SW480 (cell line): ENCODE measurements at places on chromosomes 2 and 18.

GRCh38 chr2:157178874-157179273, 78.6 kb upstream of the GALNT5 start:
- DNase-seq, result no peak

DNA sequence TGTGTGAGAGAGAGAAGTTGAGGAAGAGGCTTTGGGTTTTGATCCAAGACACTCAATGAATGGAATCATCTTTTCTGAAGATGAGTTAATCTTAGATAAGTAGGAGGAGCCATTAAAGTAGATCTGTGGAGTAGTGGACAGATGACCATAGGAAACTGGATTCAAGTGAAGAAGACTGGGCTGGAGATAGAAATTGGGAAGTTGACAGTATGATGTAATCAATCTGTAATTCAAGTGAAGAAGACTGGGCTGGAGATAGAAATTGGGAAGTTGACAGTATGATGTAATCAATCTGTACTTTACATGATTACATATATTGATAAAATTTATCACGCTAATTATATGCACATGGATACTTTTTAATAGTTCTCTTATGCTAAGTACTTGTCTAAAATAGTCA, 92.8 kb downstream of the PHLPP1 start:
- DNase-seq, result no peak

DNA sequence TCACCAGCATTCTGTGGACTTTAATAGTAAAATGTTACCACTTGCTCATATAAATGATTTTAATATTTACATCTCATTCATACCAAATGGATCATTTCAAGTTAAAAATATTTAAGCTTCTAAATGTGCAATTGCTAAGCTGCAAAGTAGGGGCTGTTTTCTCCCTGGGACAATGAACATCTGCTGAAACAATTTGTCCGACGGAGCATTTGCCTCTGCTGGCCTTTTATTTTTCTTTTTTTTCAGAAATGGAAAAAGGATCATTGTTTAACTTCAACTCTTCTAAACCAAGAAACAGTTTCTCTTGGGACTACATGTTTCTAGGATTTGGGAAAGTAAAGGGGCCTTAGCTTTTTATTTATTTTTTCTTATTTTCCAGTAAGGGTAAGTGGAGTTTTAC, 43.8 kb upstream of the ITPRID2 start:
- no peak for DNase-seq

- DNase-seq, result no peak
Observed at GRCh38 chr18:37398248-37398920, 167.2 kb downstream of the CELF4 start.

- peak; percentile 53 for DNase-seq
Observed at GRCh38 chr2:27123302-27124150, at the start of gene ABHD1. ABHD1 (plus strand) TSS chr2:27123815; CDS start chr2:27123949, 134 bp downstream.

DNA sequence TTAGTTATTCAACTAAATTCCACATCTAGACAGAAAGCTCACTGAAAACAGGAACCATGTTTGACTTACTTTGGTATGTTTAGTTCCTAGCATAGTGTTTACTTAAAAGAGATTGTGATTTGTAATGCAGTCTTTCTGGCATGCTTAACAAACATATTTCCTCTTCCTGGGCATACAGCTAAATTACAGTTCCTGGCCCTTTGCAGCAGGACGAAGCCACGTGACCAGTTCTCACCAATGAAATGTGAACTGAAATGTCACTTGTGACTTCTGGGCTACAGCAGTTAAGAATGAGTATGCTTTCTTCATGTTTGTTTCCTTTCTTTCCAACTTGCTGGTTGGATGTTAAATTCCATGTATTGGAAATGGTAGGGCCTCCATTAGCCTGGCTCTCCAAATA, 330.5 kb downstream of the FIGN start:
- DNase-seq, result no peak

GRCh38 chr2:176118601-176119339, 2.2 kb downstream of the HOXD10 start:
- DNase-seq, result peak; percentile 52

DNA sequence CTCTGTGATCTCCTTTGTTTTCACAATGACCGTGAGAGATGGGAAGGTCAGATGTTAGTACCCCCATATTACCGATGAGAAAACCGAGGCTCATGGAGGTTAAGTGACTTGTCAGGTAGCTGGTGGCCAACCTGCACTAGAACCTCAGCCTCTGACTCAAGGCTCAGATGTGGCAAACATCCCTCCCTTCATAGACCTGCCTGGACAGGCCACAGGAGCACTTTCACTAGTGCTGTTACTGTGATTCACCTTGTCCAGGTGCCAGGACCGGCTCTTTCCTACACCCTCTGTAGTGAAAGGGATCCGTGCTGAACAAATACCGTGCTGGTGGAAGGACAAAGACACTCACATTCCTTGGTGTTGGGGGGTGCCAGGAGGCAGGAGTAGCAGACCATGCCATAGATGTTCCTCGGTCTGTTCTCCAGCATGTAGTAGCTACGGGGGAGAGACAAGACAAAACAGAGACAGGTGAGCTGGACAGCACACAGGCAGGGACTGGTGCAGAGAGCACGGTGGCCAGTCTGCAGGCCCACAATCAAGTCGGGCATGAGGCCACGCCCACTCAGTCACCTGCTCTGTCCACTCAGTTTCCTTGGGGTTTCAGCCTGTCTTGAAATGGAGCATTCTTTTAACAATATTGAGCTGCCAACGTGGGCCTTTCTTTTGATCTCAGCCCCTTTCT, 65.9 kb downstream of the EDAR start:
- DNase-seq, result peak; percentile 43

- DNase-seq, result no peak
Observed at GRCh38 chr2:233686928-233687327, 5.2 kb downstream of the UGT1A7 start.

GRCh38 chr2:149568138-149568537, 19.4 kb downstream of the MMADHC start:
- no peak for DNase-seq

- peak; percentile 39 for DNase-seq
Observed at GRCh38 chr2:96554293-96555145, 18.0 kb downstream of the ARID5A start.

GRCh38 chr18:72375618-72376017, 168.5 kb downstream of the CBLN2 start:
- peak; percentile 1 for DNase-seq

GRCh38 chr2:216075510-216076485, 5.8 kb downstream of the PECR start:
- DNase-seq, result no peak

GRCh38 chr2:102888514-102888913, 126.7 kb downstream of the TMEM182 start:
- DNase-seq, result no peak

- no peak for DNase-seq
Observed at GRCh38 chr18:78364388-78364960, 615.1 kb upstream of the SALL3 start.

DNA sequence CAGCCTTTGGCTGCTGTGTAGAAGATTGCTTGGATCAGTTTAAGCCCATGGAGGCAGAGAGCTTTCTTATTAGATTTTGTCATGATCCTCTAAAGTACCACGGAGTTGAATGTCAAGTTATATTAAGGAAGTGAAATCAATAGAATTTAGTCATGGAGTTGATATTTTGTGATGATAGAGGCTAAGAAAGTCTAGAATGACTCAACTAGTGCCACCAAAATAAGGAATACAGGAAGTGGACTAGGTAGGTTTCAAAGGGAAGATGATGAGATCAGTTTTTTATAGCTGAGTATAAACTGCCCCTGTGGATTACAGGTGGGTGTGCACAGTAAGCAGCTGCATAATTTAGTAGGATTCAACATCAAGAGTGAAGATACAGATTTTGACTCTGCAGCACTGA, 25.2 kb downstream of the FBXO36 start:
- no peak for DNase-seq

DNA sequence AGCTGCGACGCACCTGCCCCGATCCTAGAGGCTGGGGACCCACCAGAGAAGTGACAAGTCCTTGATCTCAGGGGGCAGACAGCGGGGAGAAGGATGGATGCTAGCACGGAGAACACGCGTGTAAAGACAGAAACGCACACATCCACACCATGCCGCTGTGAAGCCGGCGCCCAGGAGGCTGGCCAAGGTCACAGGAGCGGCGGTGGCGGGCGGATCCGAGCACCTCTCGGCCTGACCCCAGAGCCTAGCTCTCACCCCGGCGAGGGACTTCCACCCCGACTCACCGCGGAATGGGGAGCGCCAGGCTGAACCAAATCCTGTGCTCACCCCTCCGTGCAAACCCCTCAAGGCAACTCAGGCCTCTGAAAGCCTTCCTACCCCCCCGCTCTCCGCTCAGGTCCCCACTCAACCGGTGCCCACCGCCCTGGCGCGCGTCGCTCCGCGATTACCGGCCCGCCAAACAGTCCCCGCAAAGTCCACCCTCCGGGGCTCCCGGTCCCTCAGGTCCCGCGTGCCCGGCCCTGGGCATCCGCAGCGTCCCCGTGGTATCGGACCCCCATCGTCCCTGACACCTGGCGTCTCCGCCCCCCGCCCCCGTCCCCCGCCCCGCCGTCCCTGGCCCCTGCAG, 460 bp upstream of the LRRFIP1 start:
- DNase-seq, result no peak

GRCh38 chr2:236642584-236643291, 73.1 kb downstream of the ACKR3 start:
- peak; percentile 69 for DNase-seq

GRCh38 chr2:59889305-59889704, 664.1 kb downstream of the BCL11A start:
- DNase-seq, result no peak

- DNase-seq, result no peak
Observed at GRCh38 chr2:180367815-180368214, 360.7 kb upstream of the CWC22 start.

DNA sequence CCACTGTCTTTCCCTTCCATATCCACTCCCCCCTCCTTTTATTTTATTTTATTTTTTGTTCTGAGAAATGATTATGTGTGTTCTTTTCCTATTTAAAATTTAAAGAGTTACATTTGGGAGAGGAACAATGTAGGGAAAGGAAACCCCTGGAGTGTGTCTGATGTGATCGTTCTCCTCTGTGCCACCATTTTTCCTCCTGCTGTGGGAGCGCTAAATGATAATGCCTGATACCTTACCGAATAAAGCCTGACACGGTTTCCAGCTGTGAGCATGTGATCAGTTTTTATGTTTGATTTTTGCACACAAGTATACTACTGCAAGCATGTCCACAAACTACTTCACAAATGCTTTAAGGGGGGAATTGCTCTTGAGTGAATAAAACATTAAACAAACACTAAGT, 317.8 kb upstream of the FANCL start:
- no peak for DNase-seq

GRCh38 chr2:51995293-51995692, 963.4 kb upstream of the NRXN1 start:
- DNase-seq, result no peak

DNA sequence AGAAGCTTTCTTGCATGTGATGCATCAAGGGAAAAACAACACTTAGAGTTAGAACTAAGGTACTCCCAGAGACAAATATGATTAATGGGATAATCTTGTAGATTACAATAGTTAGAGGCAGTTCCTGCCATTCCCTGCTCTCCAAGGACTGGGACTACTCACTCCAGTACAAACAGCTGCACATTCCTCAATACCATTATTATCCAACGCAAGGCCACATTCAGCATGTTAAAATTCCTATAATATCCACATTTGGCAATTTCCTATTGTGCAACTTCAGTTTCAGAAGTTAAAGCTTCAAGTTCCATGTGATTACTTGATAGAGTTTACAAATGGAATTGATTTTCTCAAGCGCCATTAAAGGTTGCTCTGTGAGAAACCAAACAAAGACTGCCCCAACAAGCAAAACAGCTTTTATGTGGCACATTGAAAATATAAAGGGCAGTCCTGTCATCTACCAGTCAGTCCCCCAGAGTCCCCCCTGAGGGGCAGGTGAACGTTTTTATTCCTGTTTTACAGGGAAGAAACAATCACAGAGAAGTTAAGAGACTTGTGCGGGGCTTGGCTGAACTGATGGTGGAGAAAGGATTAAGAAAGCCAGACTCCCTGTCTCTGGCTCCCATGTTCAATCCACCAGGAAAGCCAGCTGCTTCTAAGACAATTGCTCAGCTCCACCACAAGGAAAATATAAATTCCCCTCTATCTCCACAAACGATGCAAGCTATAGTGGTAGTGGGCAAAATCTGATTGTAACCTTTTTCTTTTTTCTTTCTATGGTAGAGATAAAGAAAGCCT, 72.6 kb downstream of the TXNL1 start:
- DNase-seq, result no peak

DNA sequence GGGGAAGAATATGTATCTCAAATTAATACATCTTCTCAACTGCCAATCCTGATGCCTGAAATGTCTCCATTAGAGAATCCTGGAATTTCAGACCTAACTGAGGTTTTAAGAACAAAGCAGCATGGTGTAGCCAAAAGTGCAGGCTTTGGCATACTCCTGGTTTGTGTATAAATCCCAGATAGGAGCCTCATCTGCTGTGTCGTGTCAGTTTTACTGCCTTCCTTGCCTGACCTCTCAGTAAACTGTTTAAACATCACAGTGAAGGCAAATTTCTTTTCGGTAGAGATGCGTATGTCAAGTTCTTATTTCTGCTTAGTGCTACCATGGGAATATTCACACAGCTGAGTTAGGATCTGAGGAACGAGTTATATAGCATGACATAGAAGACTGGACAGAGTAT, 7.3 kb downstream of the SCG2 start:
- DNase-seq, result no peak

DNA sequence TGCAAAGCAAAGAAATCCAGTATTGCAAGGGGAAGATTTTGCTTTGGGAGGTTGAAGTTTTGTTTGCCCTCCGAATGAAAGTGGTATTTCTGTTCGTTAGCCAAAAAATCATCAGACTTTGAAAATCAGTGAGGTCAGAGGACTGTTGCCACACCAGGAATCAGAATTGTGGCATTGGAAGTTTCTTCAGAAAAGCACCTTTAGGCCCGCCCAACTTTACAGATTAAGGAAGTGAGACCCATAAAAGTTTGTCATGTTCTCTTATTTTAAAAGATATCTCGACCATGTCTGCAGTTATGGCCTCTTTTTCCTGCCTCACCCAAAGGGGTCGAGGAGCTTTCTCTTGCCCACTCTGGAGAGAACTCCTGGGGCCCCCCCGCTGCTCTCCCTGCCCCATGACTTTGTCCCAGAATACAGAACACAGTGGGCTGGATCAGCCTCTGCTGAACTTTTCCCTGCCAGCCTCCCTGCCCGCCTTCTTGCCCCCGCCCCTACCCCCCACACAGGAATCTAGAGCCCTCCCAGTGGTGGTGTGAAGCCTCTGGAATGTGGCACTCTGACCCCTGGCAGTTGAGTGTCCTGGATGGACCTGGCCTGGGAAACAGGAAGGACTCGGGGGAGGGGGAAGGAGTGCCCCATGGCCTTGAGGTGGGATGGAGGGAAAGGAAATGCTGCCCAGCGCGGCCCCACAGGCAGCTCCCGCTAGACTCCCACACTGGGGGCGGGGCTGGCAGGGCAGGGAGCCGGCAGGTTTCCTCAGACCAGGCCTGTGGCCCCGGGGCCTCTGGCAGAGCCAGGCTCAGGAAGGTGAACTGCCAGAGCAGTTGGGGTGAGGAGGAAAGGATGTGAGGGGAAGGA, 25.3 kb downstream of the CRIM1 start:
- peak; percentile 71 for DNase-seq
